Esophagus mucosa (tissue), 1 donor: ENCODE measurements at places on chromosomes 1 and 21.
A peak's percentile ranks its signal among the peaks of the same experiment; 100 is the strongest.

GRCh38 chr1:172498857-172499256 lies 34.1 kb upstream of the SUCO start:
- ATAC-seq: peak; percentile 24

GRCh38 chr1:160801836-160802580 lies 6.0 kb downstream of the LY9 start:
- no peak for ATAC-seq

DNA sequence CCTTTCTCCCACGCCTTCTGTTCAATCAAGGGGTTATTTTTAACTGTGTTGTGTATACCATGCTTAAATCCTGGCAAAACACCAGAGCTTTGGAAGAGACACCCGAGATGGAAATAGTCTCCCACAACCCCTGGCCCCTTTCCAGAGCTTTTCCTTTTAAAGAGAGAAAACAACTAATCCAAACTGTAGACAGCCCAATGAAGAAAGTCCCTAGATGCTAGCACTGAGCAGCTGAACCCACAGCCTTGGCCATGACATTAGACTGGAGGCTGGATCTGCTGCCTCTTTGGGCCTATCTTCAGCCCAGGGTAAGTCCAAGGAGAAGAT lies 64.9 kb upstream of the ARTN start:
- ATAC-seq: no peak

GRCh38 chr1:19483261-19483660 lies 2.1 kb downstream of the CAPZB start:
- ATAC-seq: no peak
